ENCODE measurements at places on chromosomes 7 and 10.

GRCh38 chr10:131770946-131771633 lies 129.7 kb upstream of the PPP2R2D start:
- no peak for DNase-seq

DNA sequence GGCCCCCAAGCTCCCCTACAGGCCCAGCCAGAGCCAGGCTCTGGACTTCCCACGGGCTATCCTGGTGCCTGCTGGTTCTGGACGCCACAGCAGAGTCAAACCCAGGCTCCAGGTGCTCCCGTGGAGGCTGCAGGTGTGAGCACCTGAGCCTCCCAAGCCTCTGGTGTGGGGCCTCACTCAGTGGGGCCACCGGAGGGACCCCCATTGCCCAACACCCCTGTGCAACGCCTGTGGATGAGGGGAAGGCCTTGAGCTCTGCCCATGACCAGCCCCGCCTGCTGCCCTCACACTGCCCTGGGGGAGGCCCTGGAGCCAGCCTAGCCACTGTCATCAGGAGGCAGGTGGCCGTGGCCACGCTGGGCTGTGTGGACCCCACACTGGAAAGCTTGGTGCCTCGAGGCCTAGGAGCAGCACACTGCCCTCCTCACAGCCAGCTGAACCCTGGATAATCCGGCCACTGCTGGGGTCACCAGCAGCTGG lies 229.3 kb downstream of the MAD1L1 start:
- no peak for DNase-seq

GRCh38 chr7:146291900-146292299 lies 175.3 kb downstream of the CNTNAP2 start:
- DNase-seq, result no peak

DNA sequence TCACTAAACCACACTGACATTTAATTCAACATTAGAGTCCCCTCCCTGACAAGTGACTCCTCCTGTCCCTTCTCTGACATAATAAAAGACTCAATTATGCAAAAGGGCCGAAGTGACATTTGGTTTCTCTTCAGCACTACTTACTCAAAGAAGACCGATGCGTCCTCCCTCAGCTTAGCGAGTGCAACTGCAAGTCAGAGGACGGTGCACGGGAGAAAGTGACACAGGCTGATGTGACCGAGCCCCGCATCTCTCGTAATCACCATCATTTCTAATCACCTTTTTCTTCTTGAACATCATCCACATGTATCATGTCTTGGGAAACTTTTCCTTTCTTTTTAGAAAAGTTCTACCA lies 155.7 kb downstream of the TCERG1L start:
- DNase-seq, result no peak

GRCh38 chr10:76091926-76092325 lies 660.5 kb downstream of the LRMDA start:
- DNase-seq, result no peak

GRCh38 chr10:121813857-121814256 lies 114.0 kb downstream of the ATE1 start:
- no peak for DNase-seq

- no peak for DNase-seq
Observed at GRCh38 chr10:91838199-91838598, 40.0 kb downstream of the TNKS2 start.

DNA sequence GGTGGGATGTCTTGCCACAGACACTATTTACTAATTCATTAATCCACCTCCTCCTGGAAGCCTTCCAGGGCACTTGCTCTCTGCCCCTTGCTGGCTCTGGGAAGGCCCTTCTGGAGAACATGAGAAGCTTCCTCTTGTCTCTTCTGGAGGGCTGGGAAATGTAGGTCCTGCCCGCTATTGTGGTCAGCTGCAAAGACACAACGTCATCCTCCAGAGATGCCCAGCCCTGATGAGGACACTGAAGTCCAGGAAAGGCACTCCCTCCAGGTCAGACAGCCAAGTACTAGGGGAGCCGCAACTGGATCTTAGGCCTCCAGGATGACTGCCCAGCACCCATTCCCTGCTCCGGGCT lies 9.6 kb upstream of the TACR2 start:
- no peak for DNase-seq

- no peak for DNase-seq
Observed at GRCh38 chr10:79239924-79240581, 107.2 kb upstream of the PPIF start.

- DNase-seq, result peak; percentile 81
Observed at GRCh38 chr7:3063016-3063753, 19.5 kb upstream of the CARD11 start.

GRCh38 chr7:78412216-78412858 lies 613.8 kb downstream of the PHTF2 start:
- no peak for DNase-seq

- DNase-seq, result no peak
Observed at GRCh38 chr7:46291050-46291438, 370.0 kb upstream of the IGFBP3 start.

DNA sequence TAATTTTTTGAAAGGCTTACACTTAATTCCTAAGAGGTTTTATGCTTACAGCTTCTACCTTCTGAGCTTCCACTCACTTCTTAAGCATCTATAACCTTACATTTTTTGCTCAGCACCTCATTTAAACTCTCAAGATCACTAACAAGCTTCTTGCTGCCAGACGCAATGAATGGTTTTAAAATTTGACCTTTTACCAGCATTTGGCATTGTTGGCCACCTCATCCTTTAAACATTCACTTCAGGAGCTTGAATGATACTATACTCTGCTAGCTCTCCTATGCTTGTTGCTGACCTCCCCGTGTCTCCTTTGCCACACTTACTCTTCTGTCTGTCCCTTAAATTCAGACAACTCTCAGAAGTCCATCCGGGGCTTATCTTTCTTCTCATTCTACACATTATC lies 37.7 kb upstream of the ODAD2 start:
- DNase-seq, result no peak

DNA sequence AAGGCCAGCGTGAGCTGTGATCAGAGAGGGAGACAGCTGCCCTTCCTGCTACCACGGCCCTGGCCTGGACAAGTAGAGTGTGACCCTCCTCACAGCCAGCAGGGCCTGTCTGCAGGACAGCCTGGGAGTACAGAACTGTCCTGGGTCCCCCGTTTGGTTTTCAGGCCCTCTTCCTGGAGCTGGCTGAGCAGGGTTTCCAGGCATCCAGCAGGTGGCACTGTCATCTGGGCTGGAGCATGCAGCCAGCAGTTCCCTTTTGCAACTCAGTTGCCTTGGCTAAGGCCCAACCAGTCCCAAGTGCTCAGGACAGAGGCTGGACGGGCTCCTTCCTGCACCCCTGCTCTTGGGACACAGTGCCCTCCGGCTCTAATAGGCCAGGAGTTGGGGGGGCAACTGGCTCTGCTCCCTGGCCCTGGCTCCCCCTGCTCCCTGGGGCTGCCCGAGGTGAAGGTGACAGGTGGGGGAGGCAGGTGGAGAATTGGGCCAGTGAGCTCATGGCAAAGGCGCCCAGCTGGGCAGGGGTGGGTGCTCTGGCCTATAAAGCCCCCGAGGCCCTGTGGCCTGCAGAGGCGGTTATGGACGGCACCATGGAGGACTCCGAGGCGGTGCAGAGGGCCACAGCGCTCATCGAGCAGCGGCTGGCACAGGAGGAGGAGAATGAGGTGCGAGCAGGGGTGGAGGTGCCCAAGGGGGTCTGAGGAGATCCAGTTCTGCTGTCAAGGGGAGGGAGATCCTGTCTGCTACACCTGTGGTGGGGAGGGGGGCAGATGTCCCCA lies at the start of gene ANKRD2:
Gene ANKRD2, plus strand, starts transcription at position 566 of the 776 bp plus-strand sequence. Its CDS starts 10 bp downstream, at position 576.
- peak; percentile 39 for DNase-seq

DNA sequence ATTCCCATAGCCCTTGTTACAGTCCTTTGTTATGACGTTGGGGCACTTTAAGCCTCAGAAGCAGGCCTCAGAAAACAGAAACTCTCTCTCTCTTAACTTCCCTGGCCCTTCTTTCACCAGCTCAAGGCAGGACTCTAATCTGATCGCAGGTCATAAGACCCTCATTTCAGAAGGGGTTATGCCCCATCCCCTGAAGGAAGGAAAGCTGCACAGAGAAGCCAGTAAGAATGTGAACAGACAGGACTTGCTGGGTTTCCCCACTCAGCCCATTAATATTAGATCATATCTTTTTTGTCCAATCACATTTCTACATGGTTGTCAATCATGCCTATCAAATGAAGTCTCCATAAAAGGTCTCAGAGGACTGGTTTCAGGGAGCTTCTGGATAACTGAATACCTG lies 49.3 kb upstream of the PHF14 start:
- DNase-seq, result no peak

GRCh38 chr10:127027786-127028185 lies 122.6 kb downstream of the DOCK1 start:
- DNase-seq, result no peak

GRCh38 chr10:55449981-55450380 lies 649.0 kb upstream of the PCDH15 start:
- no peak for DNase-seq

DNA sequence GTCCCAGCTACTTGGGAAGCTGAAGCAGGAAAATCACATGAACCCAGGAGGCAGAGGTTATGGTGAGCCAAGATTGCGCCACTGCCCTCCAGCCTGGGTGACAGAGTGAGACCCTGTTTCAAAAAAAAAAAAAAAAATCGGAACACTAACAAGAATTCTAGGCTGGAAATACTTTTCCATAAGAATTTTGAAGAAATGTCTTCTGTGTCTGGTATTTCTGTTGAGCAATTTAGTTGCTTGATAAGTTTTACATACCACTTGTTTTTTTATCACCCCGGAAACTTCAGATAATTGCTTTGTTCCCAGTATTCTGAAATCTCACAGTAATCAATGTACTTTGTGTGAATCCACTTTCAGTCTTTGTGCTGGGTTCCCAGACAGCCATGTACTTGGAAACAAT lies 25.8 kb downstream of the BZW2 start:
- DNase-seq, result no peak

GRCh38 chr7:36115448-36116321 lies 37.4 kb upstream of the EEPD1 start:
- DNase-seq, result peak; percentile 57

Data from CD4-positive, alpha-beta T cell treated with Interleukin-2 at 100 ng/mL for 4 hours (primary cell).